ENCODE measurements at places on chromosomes 6 and 20.

- no peak for DNase-seq
Observed at GRCh38 chr6:91268941-91269340, 682.1 kb upstream of the MAP3K7 start.

- no peak for DNase-seq
Observed at GRCh38 chr20:4681401-4681800, 40.3 kb upstream of the PRND start.

DNA sequence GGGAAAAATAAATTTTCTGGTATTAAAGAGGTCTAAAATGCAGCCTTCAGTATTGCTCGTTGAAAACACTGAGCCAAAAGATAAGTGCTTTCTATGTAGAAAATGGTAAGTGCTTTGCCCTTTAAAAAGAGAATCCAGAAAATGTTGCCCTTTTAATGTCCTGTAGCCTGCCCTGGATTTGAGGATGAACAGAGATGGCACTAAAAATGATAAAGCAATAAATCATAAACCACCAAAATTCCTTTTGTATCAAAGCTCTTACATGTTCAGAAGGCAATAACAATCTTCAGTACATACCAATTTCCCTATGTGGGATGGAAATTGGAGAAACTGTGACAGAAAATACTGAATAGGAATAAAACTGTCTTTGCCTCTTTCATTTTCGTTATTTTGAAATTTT is 405.8 kb downstream of the PHF3 start:
- no peak for DNase-seq

DNA sequence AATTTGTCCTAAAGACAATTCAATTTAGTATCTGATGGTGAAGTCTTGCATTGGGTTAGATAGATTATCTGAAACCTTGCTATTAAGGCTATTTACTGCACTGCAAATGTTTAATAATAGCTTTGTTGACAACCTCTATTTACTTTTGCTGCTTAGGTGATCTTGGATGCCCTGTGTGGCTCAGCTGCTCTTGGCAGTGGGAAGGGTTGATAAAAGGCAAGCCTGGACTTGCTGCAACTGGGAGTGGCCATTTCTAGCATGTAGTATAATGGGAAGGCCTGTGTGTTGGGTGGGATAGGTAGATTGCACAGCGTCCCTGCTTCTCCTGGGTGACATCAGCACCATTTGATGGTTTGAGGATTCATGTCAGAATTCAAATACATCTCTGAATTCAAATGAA is 49.1 kb downstream of the ARMC2 start:
- DNase-seq = no peak

DNA sequence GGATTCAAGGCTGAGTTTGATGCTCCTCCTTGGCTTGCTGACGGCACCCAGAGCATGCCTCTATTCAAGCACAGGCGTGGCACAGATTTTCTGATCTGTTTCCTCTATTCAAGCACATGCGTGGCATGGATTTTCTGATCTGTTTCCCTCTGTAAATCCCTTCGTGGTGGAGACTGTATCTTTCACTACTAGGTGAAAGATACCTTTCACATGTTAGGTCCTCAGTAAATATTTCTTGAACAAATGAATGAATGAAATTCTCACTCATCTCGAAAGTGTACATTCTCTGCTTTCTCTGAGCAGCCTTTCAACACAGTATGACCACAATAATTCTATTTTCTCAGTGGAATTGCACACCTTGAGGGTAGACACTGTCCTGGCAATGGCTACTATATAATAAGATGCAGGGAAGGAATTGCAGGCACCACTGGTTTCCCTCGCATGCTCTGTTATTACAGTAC is 72.6 kb upstream of the F13A1 start:
- no peak for DNase-seq

DNA sequence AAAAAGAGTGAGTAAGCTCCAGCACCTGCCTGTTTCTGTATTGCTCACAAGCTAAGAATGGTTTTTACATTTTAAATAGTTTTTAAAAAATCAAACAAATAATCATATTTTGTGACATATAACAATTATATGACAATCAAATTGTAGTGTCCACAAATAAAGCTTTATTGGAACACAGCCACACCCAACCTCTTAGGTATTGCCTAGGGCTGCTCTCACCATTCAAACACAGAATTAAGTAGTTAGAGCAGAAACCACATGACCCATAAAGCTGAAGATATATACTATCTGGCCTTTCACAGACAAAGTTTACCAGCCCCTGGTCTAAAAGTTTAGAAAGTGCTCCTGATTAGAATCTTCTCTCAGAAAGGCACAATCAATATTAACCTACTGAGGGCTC is 11.2 kb downstream of the TNFRSF21 start:
- DNase-seq = no peak

DNA sequence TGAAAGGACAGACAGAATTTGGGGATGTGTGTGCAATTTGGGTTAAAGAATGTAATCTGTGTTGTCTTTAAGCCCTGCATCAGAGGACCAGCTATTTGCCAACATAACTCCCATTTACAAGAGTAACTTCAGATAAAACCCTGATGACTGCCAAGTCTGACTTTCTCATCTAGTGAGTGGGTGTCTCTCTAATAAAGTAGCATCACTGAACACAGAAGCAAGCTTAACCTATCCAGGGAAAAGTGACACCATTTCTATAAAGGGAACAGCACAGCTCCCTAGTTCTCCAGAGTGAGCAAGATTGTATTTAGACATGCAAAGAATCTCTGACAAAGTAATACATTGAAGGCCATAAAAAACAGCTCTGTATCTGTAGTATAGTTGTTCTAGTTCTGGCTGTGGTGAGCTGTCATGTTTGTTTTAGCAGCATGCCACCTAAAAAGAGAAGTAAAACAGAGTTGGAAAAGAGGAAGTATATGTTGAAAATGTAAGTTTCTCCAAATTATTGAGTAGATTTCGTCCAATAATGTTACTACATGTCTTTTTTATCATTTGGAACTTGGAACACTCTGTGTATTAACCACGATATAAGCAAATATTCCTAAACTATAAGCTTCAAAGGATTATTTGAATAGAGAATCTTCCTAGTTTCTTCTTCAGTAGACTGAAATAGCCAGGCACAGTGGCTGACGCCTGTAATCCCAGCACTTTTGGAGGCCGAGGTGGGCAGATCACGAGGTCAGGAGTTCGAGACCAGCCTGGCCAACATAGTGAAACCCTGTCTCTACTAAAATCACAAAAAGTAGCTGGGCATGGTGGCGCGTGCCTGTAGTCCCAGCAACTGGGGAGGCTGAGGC is 8.8 kb upstream of the PIM1 start:
- no peak for DNase-seq

- no peak for DNase-seq
Observed at GRCh38 chr6:135814043-135814442, 37.5 kb upstream of the PDE7B start.

DNA sequence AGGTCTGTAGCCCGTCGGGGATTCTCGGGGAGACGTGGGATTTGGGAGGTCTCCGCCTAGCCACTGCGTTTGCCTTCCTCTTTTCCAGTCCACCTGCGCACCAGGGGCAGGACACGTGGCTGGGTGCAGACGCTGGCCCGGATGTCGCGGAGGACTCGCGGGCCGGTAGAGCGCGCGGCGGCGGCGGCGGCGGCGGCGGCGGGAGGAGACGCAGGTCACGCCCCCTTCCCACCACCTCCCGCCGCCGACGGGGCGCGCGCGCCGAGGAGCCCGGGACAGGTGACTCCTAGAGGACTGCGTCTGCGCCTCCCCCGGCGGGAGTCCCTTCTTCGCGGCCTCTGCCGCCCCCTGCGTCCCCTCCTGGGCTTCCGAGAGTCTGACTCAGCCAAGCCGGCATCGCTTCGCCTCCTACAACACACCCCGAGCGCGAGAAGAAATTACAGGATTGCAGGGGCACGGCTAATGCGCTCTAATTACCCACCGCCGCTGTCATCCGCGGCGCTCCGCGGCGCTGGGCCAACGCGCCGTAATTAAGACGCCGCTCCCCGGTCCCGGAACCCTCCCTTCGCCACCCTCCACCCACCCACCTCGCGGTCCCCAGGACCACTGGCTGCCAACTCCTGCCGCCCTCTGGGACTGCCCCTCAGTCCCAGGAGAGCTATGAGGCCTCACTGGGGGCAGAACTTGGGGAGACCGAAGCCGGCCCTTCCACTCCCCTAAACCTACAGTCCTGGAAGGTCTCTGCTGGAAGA is 124.5 kb downstream of the MRPL14 start:
- peak; percentile 75 for DNase-seq

DNA sequence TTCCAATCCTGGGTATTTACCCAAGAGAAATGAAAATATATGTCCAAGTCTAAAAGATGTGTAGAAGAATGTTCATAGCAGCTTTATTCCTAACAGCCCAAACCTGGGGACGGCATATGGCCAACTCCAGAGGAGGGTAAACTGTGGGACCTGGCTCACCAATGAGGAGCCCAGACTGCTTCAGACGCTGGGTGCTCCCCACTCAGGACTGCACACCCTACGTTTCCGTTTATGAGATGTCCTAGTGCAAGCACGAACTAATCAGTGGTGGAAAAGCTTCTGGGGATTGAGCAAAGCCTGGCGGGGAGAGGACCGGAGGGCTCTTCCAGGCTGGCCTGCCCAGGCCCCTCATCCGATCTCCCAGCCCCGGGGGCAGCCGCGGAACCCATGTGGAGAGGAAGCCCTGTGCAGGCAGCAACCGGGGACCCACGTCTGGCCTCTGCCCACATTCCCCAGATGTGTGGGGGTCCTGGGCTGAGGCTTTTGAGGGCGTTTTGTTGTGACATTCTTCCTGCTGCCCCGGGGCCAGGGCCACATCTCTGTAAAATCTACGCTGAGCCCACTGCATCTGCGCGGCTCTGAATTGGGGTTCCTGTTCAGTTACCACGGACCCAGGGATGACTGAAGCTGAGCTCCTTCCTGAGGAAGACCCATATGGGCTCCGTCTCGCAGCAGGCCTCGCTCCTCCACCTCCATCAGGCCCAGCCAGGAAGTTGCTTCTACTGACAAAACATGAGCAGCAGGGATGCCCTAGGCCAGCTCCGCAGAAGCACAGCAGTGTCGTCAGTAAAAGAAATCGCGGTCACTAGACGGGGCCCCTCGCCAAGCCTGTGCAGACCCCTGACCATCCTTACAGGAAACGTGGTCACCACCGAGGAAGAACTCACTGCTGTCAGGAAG is 188.0 kb downstream of the DLL1 start:
- peak; percentile 18 for DNase-seq

DNA sequence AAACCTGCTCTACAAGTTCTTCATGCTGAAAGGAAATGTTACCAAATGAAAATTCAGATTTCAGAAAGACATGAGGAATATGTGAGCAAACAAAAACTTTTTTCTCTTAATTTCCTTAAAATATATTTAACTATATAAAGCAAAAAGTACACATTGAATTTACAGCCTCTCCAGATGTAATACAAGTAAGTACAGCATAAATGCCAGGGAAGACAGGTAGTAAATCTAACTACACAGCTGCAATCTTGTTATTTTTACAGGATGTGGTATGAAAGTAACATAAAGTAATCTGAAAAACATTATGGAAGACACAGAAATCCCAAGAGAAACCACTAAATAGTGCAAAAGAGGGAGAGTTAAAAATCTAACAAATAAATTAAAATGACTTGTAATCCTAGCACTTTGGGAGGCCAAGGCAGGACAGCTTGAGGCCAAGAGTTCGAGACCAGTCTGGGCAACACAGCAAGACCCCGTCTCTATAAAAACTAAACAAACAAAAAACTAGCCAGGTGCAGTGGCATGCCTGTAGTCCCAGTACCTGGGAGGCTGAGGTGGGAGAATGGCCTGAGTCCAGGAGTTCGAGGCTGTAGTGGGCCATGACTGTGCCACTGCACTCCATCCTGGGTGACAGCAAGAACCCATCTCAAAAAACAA is 50.7 kb downstream of the FAM8A1 start:
- no peak for DNase-seq

- DNase-seq = no peak
Observed at GRCh38 chr6:159212028-159212427, 42.8 kb downstream of the FNDC1 start.

- DNase-seq = no peak
Observed at GRCh38 chr6:167095888-167096287, 27.0 kb upstream of the CCR6 start.

DNA sequence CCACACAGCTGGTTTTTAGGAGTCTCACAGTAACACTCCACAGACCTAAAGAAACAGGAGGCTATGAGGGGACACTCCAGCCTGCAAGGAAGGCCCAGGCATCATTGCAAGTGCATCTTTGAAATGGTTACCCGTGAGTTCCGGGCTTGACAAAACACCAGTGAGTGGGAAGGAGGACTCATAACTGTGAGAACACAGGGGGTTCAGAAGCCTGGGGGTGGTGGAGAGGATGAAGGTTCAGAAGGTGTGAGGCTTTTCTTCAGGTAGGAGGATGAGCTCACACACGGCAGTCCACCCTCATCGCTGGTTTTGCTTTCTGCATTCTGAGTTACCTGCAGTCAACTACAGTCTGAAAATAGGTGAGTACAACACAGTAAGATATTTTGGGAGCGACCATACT is 39.9 kb downstream of the MAP7 start:
- DNase-seq = no peak

DNA sequence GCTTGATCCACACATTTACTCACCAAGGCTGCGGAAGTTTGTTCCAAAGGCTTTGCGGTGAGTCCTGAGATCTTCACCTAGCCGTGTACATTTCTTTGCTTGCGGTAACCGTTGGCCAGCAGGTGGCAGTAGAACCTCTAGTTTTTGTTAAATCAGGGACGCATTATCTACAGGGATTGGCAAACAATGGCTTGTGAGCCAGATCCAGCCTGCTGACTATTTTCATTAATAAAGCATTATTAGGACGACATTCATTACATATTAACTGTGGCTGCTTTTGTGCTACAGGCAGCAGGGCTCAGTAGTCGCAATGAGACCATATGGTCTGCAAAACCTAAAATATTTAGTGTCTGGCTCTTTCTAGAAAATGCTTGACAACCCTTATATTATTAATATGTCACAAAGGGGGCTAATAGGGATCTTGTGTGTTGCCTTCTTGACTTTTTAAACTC is 174.1 kb downstream of the DOK5 start:
- peak; percentile 5 for DNase-seq

GRCh38 chr6:147642458-147642857 is 134.0 kb downstream of the SAMD5 start:
- no peak for DNase-seq

DNA sequence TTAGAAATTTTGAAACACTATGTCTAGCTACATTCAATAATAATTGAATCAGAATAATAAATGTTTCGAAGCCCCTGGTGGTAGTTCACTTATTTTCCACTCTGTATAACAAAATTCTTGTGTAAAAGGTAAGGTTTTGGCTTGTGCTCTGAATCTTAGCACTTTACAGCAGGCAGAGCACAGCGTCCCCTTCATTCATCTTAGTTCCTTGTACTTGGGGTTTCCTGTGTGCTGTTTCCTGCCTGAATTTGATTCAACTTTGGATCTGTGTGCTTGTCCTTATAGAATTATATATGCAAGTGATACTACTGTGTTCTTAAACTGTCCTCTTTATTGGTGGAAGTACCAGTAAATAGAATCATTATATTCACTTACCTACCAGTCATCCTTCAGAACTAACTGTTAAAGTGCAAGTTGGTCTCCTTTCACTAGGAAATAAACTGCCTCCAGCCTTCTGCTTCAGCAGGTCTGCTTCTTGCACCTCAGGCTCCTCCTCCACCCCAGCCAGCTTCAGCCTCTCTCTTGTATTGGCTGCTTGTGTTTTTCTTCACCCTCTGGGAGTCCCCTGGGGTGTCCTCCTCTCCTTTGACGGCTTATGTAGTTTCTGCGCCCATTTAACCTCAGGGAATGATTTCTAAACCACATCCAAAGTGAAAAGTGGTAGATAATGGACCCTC is 28.8 kb upstream of the TULP4 start:
- DNase-seq = peak; percentile 31

- no peak for DNase-seq
Observed at GRCh38 chr6:72283571-72283970, 338.3 kb upstream of the KCNQ5 start.

- DNase-seq = no peak
Observed at GRCh38 chr6:131053546-131054240, 9.4 kb downstream of the EPB41L2 start.
